DMS79 treated with DMSO at 0.1 percent for 48 hours (cell line): ENCODE measurements at places on chromosomes 2 and 18.

DNA sequence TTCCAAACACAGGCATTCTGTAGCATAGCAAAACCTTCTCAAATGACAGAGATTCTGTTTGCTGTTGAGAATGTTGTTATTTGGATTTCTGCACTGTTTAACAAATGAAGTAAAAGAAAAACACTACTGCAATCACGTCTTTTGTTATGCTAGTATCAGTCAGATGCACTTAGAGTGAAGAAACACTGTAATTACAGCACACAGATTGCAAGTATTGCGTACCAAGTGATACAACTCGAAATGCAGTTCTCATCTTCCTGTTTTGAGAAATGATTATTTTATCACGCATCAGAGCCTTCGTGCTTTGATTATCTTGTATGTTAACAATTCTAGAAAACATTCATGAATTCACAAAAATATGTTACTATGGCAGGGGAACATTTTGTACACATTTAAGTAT is 41.8 kb upstream of the KLF11 start:
- no peak for DNase-seq

- no peak for DNase-seq
Measured at GRCh38 chr2:143521396-143521795, 392.2 kb downstream of the ARHGAP15 start.

- DNase-seq = peak; percentile 43
Measured at GRCh38 chr18:23281626-23282436, 146.5 kb downstream of the CABLES1 start.

DNA sequence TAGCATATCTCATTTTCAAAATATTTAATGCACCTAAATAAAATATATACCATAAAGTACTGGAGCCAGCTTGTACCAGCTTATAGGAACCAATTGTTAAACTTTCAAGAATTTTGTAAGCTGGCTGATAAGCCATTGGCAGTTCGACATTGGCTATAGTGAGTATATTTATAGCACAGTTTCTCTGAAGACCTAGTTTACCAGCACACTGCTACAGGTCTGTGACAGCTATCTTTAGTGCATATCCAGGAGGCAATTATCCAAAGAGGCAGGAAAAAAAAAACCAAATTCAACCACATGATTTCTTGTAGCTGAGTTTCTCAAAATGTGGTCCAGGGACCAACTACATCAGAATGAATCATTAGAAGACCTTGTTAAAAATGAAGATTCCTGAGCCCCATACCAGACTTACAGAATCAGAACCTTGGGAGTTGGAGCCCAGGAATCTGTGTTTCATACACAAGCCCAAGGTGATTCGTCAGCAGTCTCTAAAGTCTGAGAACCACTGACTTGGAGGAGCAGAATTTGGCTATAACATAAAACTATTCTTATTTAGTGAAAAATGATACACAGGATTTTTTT is 279.0 kb upstream of the NRP2 start:
- DNase-seq = no peak

GRCh38 chr2:45944074-45944473 is 292.6 kb downstream of the PRKCE start:
- DNase-seq = no peak

GRCh38 chr2:181458871-181459270 is 1.7 kb downstream of the ITGA4 start:
- no peak for DNase-seq

DNA sequence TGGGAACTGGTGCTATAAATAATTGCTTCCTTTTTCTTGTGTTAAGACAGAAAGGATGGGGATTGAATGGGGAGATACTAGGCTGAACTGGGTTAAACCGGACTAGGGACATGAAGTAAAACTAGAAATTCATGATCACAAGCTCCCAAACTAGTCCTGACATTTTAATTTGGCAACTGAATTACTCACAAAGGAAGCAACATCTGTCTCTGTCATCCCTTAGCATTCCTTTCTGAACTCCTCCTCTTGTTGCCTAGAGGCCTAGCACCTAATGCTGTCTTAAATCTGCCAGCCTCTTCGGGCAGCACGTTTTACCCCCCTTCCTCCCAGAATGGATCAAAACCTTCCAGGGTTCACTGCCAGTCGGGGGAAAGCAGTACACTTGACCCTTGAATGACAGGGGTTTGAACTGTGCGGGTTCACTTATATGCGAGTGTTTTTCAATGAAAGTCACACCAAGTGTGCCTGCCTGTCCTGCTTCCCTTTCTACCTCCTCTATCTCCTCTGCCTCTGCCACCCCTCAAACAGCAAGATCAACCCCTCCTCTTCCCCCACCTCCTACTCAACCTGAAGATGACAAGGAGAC is 8.2 kb downstream of the KCTD1 start:
- no peak for DNase-seq

GRCh38 chr2:232876161-232876977 is 6.3 kb downstream of the SNORC start:
- DNase-seq = peak; percentile 44

DNA sequence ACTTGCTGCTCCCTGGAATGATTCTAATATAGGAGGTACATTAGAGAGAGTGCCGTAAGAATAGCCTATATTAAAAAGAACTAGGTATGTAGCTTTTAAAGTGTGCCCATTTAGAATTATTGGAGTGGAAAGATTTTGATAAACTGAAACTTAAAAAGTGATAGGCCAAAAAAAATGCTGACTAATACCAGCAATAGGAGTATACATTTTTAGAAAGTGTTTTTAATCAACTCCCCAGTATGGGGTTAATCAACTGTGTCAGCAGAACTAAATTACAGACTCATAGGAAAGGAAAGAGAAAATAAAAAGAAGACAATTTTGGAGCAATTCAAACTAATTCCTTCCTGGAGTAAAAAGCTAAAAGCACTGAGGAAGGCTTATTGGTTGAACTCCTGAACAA is 13.3 kb upstream of the MEIS1 start:
- no peak for DNase-seq

DNA sequence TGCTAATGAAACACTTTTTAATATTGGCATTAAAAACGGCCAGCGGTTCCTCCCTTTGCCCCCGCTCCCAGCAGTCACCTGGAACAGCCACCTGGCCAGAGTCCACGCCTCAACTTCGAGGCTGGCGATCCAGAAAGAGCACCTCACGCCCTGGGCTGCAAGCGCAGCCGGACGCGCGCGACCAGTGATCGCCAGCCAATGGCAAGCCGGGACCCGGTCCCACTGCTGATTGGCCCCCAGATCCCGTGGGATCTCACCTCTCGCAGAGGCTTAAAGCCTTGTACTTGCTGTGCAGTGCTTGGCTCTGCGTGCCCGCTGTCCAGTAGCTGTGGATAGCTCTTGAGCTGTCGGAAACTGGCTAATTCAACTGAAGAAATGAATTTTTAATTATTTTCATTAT is 4.1 kb upstream of the RBM45 start:
- no peak for DNase-seq

DNA sequence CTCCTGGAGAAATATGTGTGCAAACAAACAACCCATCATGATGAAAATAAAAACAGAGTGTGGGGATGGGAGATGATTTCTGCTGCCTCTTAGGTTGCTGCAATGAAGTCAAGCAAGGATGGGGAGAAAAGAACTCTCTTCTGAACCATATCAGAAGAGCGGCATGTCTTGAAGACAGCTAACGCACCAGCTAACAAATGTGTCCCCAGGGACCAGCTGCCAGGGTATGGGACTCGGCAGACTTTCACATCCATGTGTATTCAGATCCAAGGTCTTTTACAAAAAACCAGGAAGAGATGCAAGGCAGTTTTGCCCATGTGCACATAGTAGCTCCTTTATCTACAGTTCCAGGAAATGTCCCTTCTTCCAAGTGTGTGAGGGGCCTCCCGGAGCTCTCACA is 125.4 kb downstream of the CLIP4 start:
- no peak for DNase-seq

DNA sequence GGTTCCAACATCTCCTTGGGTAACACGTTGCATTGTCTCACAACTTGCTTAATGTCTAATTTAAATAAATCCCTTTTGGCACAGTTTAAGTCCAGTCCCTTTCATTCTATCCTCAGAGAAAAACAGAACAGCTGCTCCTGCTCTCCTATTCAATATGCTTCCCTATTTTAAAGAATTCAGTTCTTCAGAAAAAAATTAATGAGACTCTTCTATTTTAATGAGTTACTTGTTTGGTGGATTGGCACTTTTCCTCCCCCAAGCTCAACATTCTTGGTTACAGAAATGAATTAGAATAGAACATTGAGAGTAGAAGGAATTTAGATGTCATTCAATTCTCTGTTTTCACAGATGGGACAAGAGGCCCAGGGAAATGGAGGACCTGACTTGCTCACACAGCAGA is 116.9 kb upstream of the ATP8B1 start:
- DNase-seq = no peak

DNA sequence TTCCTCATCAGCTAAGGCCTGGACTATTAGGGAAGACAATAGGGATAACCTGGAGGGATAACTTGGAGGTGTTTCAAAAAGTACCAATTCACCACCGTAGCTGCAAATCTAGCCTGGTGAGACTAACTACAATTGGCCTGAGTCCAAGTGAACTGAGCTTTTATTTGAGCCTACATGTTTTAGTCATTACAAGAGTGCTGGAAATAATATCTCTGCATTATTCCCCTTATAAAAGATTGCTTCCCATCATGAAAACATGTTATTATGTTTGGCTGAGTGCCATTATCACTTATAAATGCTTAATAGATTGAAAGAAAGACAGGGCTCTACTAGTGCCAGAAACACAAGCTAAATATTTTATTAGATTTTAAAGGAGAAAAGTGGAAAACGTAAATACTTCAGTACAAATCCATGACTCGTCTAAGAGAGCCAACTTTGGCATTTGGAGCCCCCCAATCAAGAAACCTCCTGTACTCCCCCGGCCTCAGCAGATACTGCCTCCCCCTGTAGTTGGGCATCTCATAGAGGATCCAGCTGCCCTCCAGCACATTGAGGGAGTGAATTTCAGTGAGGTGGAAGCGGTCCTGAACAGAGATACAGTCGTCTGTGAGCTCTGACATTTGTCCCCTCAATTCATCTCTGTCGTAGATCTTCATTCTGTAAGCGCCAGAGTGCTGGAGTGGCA is 3.6 kb downstream of the CRYGB start:
- DNase-seq = peak; percentile 74

DNA sequence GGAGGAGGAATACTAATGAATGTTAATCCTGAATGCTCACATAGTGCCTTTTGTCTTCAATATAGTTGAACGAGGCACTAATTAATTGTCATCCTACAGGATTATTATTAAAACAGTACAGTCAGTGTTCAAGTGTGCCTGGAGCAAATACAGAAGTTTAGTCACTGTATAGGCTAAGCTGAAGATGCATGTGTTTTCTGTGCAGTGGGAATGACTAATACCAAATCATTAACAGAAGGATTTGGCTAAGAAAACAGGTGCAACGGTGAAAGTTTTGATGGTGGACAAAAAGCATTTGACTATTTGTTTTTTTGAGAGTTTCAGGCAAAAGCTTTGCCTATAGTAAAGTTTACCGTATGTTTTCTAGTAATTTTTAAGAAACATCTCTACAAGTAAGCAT is 62.8 kb downstream of the DCC start:
- DNase-seq = no peak

GRCh38 chr2:240640939-240641338 is 15.7 kb downstream of the GPR35 start:
- peak; percentile 3 for DNase-seq

GRCh38 chr2:95315801-95316411 is 18.8 kb downstream of the KCNIP3 start:
- DNase-seq = no peak

GRCh38 chr2:124450481-124450880 is 425.4 kb downstream of the CNTNAP5 start:
- no peak for DNase-seq

DNA sequence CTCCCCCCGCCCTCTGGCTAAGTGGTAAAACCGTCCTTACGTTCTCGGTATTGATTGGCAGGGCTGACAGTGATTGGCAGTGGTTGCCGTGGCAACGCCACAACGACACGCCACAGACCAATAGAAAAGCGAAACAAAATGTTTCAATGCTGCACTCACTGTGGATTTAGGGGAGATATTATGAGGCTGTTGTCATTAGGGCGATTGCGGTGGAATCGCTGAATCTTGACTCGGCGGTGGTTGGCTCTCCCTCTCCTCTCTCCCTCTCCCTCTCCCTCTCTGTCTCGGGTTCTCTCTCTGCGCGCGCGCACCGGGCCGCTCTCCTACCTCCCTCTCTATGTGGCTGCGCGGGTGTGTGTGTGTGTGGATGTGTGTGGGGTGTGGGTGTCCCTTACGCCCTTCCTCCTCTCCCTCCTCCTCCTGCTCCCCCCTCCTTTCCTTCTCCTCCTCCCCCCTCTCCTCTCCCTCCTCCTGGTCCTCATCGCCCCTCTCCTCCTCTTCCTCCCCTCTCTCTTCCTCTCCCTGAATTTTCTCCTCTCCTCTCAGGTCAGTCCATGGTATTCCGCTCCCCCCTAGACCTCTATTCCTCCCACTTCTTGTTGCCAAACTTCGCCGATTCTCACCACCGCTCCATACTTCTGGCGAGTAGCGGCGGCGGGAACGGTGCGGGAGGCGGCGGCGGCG is at the start of gene SIX3:
Gene SIX3 (plus strand): TSS at position 152 of the 684 bp plus-strand sequence. CDS start 403 bp downstream, at position 555.
- DNase-seq = peak; percentile 58

GRCh38 chr2:1140389-1141003 is 189.8 kb downstream of the SNTG2 start:
- DNase-seq = no peak

DNA sequence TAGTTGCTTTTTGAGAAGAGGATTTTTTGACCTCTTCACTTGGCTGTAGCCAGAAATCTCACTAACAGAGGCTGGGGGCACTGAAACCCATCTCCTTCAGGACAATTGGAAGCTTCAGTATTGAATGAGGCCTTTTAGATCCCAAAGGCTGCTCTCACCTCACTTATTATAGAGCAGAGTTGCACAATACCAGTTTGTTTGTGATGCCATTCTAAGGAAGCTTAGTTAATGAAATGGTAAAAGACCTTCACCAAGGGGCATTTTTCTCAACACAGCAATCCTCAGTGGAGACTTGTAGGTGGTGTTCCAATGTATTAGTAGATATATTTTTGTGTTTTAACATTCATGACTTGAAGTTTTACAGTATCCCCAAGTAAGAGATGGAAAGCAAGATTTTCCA is 71.0 kb upstream of the RFX8 start:
- no peak for DNase-seq

- DNase-seq = no peak
Measured at GRCh38 chr2:232389327-232389726, 10.8 kb downstream of the ALPP start.

- DNase-seq = no peak
Measured at GRCh38 chr18:65753520-65753919, 2.7 kb downstream of the CDH7 start.

- no peak for DNase-seq
Measured at GRCh38 chr18:59549503-59550173, 147.6 kb downstream of the CCBE1 start.

DNA sequence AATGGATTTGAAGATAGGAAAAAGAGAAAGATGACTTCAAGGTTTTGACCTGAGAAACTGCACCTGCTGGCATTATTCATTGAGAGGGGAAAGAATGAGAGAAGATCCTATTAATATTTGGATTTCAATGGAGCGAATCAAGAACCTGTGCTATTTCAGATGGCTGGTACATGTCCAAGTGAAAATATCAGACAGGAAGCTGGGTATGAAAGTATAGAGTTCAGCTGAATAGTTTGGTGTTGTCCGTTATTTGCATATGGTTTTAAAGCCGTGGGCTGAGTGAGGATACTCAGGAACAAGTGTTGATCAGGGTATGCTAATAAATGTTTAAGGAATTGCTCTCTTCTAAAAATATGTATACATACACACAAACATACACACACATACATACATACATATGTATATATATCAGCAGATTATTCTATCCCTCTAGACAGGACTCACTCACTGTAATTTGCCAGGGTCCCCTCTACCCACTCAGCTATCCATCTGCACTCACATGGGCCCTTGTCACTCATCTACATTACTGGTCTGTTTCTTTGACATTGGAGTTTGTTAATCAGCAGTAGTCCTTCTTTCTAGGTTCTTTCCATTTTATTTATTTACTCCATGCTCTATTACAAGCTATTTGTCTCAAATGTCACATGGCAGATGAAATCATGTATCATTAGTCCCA is 33.9 kb upstream of the IKZF2 start:
- DNase-seq = no peak
